ENCODE measurements at places on chromosomes 2 and 18.

DNA sequence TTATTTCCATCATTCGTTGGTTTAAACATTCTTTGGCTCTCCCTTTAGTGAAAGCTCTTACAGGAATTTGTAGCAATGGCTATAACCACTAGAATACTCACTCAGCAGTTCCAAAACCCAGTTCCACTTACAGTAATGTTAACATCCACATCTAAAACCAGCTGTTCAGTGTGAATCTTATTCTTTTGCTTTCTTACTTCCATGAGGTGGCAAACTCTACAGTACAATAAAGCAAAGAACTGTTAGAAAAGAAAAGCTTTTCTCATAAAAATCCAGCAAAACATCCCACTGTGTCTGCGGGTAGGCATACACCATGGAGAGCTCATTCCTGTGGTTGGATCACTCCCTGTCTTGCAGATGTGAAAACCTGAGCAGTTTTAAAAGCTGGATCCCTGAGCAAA, 147.1 kb downstream of the ARHGAP28 start:
- DNase-seq = peak; percentile 53

DNA sequence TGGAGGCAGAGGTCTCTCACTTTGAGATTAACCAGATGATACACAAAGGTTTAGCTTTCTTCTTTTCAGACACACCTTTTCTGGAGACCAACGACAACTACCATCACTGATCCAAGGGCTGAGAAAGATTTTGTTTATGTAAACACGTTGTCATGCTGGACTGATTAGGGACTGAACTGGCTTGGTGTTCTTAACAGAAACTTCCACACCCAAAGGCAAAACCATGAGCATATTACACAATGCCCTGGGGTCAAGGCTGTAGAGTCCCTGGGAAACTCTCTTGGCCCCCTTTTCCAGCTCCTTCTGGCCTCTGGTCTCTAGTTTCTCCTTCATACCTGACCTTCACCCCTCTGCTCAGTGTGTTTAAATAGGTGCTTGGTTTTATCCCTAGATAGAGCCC, 447.0 kb upstream of the TCF4 start:
- no peak for DNase-seq

DNA sequence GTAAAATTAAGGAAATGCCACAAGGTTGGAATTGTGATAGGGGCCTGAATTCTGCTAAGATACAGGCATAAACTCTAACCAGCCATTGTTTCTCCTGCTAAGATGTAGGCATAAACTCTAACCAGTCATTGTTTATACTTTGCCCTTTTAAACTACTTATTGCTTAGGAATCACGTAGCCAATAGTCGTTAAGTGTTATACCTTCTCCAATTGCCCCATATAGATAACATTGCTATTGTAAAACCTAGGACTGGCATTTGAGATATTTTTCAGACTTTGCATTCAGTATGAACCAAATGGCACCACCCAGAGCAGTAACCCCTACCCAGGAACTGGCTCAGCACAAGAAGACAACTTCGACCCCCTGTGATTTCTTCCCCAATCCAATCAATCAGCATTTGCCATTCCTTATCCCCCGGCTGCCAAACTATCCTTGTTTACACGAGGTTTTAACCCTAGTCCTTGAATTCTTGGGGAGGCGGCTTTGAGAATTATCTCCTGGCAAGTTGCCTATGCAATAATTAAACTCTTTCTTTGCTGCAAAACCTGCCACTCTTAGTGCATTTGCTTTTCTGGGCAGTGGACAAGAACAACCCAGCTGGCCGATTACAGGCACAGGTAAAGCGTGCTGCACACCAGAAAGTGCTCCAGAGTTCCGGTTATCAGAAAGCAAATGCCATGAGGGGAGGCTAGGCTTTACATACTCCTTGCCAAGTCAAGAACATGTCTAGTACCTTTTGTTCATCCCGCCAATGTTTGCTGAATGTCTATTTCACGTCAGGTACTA, 167.6 kb downstream of the LAMA1 start:
- DNase-seq = no peak

GRCh38 chr18:50849419-50849821, 29.5 kb upstream of the ME2 start:
- DNase-seq = no peak

DNA sequence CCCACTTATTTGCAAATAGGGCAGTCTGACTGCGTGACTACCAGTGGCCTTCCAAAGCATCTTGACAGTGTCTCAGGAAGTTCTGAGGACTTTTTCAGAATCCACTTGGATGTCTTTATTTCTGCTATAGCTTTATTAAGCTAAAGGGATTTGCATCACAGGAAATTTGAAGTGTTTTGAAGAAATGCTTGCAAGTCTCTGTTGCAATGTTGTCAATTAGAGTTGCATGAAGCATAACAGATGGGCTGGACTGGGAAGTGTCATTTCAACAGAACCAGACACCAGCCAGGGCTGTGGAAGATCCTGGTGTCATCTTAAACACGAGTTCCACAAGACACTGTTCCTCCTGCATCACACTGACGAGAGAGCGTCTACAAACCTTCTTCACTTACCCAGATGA, 224.5 kb downstream of the EN1 start:
- DNase-seq = no peak

- no peak for DNase-seq
Measured at GRCh38 chr2:129881786-129882396, 97.6 kb upstream of the RAB6C start.

DNA sequence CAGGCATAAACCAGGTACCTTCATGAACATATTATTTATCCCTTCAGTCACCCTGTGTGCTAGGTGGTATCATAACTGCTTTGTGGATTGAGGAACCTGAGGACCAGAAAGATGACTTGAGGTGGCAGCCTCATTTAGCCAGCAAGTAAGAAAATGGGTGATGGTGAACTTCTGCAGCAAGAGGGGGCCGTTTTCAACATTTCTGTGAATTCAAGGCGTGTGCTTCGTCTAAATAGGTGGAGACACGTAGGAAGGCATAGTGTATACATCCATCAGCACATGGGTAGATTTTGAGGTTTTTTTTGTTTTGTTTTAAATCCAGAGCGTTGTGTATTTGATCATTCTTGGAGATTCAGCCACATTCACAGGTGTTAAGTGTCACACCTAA, 118.7 kb downstream of the SPTBN1 start:
- DNase-seq = no peak

- DNase-seq = no peak
Measured at GRCh38 chr2:19748711-19749506, 152.9 kb downstream of the TTC32 start.

- no peak for DNase-seq
Measured at GRCh38 chr2:104703669-104704068, 150.2 kb upstream of the POU3F3 start.

DNA sequence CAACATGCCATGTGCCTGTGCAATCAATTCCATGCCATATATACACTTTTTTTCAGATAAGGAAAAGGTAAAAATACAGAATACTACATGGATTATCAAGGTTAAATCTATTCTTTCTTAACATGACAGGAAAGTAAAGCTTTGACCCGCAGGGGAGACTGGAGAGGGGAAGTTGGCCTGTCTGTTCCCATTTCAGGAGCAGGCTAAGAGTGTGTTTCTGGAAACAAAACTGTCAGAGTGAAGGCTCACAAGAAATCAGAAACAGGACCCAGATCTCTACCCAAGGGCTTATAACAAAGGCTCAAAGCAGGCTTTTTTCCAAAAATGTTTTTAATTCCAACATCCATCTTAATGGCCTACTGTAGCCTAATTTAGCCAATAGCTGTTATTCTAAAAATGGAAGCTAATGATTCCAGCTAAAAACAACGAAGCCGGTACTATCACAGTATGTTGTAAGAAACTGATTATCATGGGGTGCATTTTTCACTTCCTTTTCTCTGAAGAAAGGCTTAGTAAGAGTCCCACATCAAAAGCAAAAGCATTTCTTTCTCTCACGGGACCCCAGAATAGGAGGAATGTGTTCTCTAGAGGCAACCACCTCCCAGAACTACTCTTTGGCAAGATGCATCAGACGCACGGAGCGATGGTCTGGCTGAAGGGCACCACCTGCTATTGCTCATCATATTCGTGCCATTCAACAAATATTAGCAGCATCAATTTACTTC, 41.4 kb downstream of the FECH start:
- DNase-seq = no peak

- DNase-seq = no peak
Measured at GRCh38 chr18:26208977-26209376, 17.3 kb upstream of the TAF4B start.

DNA sequence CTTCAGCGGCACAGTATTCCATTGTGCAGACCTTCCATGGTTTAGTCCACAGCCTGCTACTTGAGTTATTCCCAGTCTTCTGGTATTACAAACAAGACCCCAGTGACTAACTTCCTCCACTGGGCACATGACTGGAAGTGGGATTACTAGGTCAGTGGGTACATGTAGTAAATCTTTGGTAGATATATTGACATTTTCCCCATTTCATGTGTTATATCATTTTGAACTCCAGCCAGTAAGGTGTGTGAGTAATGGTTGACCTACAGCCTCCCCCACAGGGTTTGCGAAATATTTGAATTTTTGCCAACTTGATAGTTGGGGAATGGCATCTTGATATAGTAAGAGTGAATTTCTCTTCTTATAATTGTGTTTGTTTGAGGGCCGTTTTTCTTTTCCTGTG, 58.8 kb downstream of the RNF144A start:
- DNase-seq = no peak

DNA sequence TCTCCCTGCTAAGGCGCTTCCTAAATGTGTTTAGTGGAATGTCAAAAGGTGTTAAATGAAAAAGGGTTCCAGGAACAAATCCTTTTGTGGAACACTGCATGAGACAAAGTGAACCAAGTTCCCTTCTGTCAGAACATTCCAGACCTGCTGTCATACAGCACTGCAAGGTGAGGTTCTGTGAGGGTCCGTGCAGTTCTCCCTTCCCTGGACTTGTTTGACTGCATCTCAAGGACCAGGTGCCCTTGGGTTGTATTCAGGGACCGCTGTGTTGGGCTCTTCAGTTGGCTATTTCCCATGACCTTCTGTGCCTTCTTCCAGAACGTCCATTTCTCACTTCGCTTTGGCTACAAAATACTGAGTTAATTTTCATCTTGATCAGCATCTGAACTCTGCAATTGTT, 328.2 kb downstream of the PTPRM start:
- DNase-seq = no peak

DNA sequence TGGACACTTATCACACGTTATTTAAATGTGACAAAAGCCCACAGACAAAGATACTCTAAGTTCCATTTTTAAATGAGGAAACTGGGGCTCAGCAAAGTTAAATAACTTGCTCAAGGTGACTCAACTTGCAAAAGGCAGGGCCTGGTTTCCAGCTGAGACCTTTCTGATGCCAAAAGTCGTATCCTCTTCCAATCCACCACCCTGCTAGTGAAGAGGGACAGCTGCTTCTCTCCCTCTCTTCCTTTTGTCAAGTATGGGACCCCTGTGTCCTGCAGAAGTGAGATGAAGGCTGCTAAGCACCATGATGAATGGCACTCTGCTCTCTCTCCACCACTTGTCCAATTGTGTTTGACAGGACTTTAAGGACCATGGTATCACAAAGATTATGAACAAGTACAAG, 140.9 kb downstream of the DYM start:
- DNase-seq = no peak

DNA sequence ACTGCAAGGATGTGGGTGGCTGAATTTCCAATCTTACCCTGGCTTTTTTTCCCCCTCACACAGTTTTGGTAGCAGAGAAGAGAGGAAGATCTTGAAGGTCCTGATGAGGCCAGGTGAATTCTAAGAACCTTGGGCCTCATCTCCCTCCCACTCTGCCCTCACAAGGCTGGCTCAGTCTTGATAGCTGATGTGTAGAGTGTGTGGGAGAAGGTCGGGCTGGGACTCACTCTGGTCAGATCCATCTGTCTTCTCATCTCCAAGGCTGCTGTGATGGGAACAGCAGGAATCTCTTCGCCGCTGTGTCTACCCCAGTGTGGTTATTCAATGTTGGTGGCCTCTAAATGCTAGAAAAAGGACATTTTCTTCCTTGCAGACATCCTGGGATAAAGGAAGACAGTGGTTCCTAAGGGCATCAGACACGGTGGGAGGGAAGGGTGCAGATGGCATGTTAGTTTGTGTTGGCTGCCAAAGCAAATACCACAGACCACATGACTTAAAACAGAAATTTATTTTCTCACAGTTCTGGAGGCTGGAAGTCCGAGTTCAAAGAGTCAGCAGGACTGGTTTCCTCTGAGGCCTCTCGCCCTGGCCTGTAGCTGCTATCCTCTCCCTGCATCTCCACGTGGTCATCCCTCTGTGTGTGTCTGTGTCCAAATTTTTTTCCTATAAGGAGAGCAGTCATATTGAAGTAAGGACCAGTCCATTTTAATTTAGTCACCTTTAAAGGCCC, 37.6 kb upstream of the MGAT4A start:
- DNase-seq = peak; percentile 12

DNA sequence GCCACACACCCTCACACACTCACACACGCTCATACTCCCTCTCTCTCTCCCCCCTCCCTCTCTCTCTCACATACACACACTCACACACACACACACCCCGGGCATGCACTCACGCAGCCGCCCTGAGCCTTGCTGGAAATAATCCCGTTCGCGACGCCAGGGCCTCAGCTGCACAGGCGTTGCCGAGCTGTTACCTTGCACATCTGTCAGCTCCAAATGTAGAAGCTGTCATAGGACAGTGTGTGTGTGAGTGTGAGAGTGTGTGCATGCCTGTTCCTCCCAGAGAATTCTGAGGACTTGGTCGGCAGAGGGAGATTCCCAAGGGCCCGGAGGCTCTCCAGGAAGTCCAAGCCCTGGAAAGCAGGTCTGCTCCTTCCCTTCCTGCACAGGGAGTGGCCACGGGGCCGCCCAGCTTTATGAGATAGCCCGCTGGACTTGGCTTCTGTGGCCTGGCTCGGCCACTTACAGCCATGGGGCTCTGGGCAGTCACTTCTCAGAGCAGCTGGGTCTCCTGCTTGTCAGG, 8.6 kb downstream of the SPR start:
- peak; percentile 32 for DNase-seq

DNA sequence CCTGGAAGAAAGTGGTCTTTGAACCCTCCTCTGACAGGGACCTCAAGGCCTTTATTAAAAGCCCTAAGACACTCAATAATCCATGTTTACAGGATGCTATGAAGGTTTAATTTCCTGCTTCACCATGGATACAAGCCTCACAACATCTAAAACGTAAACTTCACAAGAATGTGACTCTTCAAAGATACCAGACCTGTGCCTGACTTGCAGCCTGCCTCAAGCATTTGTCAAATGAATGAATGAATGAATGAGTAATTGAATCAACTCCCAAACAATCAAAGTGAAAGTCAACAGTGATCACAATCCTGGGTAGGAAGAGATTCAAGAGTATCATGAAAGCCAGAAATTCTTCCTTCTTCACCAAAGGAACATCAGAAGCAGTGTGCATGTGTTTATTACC, 30.4 kb downstream of the KLF7 start:
- peak; percentile 44 for DNase-seq

- DNase-seq = no peak
Measured at GRCh38 chr2:156864325-156864724, 393.2 kb upstream of the GALNT5 start.

DNA sequence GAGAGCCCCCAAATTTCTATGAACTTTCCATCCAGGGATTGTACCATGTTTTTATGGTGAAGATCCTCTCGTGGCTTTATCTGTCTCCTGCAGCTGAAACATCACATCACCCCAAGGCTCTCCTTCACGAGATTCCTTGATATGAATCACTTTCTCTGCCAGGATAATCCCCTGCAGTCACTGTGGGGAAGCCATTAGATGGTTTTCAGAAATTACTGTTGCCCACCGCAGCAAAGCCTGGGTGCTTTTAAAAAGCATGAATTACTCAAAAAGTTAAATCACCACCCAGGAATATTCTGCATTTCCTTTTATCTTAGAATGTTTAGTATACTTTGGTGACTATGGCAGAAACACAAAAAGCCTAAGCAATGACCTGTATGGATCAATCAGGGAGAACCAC, 428.4 kb upstream of the SLC14A2 start:
- no peak for DNase-seq

GRCh38 chr2:100799686-100800085, 20.3 kb upstream of the NPAS2 start:
- DNase-seq = no peak

All from fibroblast of skin of back (primary cell).